Endothelial cell (in vitro differentiated cells): ENCODE measurements at places on chromosomes 3 and 15.
A peak's percentile ranks its signal among the peaks of the same experiment; 100 is the strongest.

DNA sequence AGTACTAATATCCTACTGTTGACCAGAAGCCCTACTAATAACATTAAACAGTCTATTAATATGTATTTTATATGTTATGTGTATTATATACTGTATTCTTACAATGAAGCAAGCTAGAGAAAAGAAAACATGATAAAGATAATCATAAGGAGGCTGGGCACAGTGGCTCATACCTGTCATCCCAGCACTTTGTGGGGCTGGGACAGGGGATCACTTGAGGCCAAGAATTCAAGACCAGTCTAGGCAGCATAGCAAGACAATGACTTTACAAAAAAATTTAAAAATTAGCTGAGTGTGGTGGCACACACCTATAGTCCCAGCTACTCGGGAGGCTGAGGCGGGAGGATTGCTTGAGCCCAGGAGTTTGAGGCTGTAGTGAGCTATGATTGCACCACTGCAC is 8.9 kb upstream of the HERC1 start:
- DNase-seq, result no peak

- no peak for DNase-seq
Measured at GRCh38 chr3:142237891-142238290, 12.5 kb upstream of the GK5 start.

GRCh38 chr15:27481768-27482167 is 510.8 kb downstream of the GABRG3 start:
- DNase-seq, result no peak

- no peak for DNase-seq
Measured at GRCh38 chr3:123693584-123694190, 108.8 kb upstream of the HACD2 start.

GRCh38 chr3:15557511-15557946 is 36.0 kb upstream of the COLQ start:
- peak; percentile 60 for DNase-seq

- DNase-seq, result peak; percentile 67
Measured at GRCh38 chr15:38564557-38565286, at the start of gene RASGRP1. TSS of gene RASGRP1 (minus strand) at chr15:38564814. CDS start at chr15:38564628, 186 bp downstream.

GRCh38 chr3:16995601-16996000 is 110.8 kb downstream of the PLCL2 start:
- no peak for DNase-seq

GRCh38 chr15:86765281-86765680 is 685.6 kb downstream of the AGBL1 start:
- no peak for DNase-seq

- DNase-seq, result peak; percentile 51
Measured at GRCh38 chr3:134312072-134312872, 61.6 kb upstream of the RYK start.

- no peak for DNase-seq
Measured at GRCh38 chr15:52786436-52787122, 3.6 kb downstream of the ONECUT1 start.

- no peak for DNase-seq
Measured at GRCh38 chr15:70406617-70407335, 309.1 kb upstream of the TLE3 start.

- DNase-seq, result no peak
Measured at GRCh38 chr15:80736560-80736959, 41.5 kb downstream of the ABHD17C start.

DNA sequence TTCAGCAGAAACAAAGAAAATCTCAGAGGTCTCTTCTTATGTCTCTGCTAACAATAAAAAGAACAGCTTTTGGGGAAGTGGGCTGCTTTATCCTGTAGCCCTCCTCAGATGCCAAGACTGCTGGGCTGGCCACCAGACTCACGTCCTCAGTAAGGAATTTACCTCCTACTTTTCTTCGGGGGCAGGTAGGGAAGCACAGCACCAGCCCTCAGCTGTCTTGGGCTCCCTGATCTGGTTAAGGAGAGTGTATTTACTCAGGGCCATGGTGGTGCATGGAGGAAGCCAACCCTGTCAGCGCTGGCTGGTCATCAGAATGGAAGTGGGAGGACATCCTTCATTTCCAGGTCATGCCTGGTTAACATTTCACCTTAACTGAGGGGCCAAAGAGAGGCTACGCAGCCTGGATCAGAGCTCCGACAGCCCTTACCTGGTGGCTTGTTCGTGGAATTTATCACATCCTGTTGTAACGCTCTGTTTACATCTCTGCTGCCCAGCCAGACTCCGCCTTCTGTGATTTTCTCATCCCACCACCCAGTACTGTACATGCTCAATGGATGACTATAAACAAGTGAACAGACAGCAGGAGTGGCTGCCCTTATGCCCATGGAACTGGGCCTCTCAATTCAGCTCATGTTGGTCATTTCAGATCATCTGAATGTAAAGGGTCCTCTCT is 108.3 kb downstream of the IGF2BP2 start:
- no peak for DNase-seq

GRCh38 chr15:85142312-85142711 is 160.7 kb downstream of the PDE8A start:
- no peak for DNase-seq

GRCh38 chr15:34271493-34271892 is 46.7 kb downstream of the EMC4 start:
- no peak for DNase-seq

DNA sequence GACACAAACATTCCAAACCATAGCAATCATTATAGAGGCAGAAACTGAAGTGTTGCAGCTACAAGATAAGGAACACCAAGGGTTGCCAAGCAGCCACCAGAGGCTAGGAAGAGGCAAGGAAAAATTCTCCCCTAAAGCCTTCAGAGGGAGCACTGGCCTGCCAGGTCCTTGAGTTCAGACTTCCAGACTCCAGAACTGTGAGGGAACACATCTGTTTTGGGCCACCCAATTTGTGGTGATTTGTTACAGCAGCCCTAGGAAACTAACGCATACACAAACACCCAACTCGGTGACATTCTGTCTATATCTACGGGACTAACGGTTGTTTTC is 54.6 kb downstream of the MB21D2 start:
- no peak for DNase-seq

DNA sequence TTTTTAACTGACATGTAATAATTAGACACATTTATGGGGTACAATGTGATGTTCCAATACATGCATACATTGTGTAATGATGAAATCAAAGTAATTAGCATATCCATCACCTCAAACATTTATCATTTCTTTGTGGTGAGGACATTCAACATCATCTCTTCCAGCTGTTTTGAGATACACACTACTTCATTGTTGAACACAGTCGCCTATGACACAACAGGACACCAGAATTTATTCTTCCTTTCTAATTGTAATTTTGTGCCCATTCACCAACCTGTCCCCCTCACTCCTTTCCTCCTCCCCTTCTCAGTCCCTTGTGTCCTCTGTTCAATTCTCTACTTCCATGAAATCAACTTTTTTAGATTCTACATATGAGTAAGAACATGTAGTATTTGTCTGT is 113.4 kb upstream of the CBLB start:
- DNase-seq, result no peak

DNA sequence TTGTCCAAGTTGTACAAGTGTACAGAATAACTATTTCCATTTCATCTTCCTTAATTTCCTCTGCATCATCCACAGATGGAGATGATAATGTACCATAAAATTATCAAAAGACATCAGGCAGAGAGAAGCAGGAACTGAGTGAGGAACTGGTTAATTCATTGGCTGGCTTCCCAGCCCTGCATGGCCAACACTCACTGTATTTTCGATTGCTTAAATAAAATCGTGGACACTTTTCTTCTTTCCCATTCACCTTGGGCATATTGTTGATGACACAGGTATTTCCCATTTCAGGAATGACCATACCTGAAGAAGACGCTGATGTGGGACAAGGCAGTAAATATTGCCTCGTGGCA is 144.2 kb upstream of the ABHD17C start:
- DNase-seq, result no peak

DNA sequence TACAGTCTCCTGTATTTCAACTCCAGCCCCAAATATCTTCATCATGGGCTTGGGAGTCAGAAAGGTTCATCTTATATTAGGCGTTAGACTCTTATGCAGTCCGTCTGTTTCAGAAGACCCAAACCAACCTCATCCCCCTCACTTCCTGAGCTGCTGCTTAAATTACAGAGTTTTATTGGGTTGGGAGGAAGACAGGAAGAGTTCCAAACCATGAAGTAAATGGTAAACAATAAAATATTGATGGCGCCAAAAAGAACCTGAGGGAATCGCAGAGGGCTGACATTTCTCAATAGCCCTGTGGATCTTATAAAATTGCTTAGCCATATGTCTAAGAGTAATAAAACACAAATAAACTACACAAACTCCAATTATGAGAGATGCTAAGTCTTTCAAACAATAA is 116.9 kb upstream of the C3orf80 start:
- no peak for DNase-seq

DNA sequence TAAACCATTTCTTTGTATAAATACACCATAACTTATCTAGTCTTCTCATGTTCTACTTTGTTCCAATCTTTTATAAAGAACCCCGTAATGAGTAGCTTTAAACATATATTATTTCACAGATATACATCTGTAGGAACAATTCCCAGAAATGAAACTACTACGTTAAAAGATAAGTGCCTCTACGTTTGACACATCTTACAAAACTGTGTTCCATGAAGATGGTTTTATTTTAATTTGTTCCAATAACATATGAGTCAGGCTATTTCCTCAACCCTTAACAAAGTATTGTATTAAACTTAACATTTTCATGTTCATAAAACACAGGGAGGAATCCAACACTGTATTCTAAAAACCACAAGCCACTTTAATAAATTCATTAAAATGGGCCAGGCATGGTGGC is 52.9 kb downstream of the TRPM7 start:
- DNase-seq, result no peak

DNA sequence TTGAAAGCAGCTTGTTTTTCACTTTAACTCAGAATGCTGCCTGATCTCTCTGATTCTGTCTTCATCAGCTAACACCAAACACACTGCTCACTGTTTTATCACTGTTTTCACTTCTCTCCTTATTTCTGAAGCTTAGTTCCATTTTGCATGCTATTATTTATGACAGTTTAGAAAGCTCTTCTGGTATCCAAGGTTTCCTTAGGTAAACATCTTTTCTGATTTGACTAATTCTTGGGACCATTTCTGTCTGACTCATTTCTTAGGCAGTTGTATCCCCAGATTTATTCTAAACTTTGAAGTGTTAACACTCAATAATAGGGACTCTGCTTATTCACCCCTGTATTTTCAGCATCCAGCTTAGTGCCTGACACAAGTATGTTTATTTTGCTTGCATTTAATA is 167.7 kb downstream of the BCHE start:
- no peak for DNase-seq

DNA sequence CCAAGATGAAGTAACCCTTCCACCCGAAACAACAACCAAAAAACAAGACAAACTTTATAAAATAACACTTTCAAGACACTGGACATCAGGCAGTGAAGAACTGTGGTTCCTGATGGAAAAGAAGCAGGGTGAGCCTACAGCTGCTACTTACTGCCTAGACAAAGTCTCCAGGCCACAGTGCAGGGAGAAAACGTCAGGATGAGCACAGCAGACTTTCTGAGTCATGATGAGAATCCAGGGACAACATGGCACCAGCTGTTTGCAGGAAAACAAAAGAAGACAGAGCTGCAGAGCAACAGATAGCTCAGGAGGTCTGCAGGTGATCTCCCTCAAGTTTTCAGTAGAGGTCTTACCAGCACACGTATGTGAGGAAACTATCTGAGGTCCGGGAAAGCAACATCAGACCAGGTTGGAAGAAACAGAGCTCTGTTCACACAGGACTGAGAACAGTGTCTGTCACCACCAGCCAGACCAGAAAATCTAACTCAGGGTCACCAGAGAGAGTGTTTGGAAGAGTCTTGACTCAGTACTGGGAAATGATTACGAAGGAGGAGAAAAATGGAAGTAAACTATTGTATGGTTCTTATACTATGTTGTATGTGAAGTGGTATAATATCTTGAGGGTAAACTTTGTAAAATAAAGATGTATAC is 108.9 kb downstream of the ANO10 start:
- no peak for DNase-seq

DNA sequence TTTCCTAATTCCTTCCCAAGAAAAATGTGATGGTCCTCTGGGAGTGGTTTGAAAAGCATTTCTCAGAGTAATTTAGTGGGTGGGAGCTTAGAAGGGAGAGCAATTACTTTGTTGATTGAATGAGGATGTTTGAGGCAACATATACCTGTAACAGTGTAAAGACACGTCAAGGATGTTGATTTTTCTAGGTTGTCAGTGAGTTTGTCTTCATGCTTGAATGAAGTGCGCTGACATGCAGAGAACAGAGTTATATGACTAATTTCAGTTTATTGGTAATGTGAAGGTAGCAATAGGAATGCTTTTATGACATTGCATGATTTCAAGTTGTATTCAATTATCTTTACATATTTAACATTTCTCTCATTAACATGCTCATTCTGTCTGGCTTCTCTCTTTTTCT is 286.9 kb downstream of the NFKBIZ start:
- DNase-seq, result no peak

DNA sequence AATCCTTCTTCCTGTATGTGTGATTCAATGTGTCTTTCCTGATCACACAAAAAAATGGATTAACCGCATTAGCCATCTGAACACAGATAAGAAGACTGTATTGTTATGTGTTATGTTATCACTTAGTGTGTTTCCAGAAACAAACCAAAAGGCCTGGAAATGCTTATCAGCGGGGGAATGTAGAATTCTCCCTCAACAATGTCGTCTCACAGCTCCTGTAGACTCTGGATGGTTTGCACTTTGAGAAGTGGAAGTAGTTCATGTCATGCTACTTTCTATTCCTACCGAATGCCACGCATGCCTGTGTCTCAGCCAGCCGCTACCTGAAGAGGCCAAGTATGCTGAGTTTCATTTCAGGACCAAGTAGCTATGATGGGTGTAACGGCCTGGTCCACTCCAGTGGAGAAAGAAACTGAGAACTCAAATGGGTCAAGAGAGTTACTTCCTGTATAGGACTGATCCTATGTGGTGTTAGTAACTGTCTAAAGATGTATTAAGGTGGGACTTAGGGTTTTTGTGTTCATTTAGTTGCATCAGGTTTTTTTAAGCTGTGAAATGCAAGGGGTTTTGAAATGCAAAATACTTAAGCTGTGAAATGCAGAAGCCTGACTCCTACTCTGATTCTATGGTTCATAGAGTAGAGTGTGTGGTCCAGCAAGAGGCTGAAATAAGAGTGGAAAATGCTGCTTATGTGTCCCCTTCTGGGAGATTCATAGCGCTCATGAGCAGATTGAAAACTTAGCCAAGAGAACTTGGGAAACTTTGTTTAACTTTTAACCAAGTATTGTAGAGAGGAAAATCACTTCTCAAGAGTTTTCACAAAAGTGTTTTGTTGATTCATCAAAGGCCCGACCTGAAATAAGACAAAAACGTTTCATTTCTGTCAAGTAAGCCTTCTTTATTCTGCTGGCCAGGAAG is 118.5 kb upstream of the LMOD3 start:
- no peak for DNase-seq

GRCh38 chr15:63246691-63247469 is 30.5 kb upstream of the APH1B start:
- no peak for DNase-seq

DNA sequence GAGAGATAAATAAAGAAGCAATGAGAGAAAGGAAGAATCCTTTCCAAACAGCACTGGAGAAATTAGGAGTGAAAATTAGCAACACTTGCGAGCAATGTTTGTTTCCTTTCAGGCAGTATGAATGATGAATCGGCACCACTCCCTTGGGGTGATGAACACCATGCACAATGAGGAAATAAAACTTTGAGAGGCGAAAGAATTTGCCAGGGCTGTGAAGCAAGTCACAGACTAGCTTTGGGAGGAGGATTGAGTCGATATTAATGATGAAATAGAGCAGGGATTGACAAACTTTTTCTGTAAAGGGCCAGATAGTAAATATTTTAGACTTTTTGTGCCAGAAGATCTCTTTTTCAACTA is 237.7 kb downstream of the AGBL1 start:
- DNase-seq, result no peak
